Stimulated activated CD8-positive, alpha-beta memory T cell treated with anti-CD3 and anti-CD28 coated beads, Interleukin-15, amount 100 ng/mL, for 48 hours (primary cell): ENCODE measurements at places on chromosomes 11 and 22.

- DNase-seq, result no peak
Measured at GRCh38 chr11:129225190-129225589, 33.1 kb upstream of the ARHGAP32 start.

DNA sequence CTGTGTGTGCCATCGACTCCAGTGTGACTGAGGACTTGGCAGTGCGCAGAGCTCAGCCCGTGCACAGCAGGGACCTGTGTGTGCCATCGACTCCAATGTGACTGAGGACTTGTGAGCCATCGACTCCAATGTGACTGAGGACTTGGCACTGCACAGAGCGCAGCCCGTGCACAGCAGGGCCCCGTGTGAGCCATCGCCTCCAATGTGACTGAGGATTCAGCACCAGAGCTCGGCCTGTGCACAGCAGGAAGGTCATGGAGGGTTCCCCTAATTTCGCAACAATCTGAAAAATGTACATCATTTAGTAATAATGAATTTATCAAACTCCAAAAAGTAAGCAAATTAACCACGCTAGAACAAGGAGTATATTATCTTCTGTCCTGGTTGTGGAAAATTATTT, 348.3 kb upstream of the B3GAT1 start:
- no peak for DNase-seq

DNA sequence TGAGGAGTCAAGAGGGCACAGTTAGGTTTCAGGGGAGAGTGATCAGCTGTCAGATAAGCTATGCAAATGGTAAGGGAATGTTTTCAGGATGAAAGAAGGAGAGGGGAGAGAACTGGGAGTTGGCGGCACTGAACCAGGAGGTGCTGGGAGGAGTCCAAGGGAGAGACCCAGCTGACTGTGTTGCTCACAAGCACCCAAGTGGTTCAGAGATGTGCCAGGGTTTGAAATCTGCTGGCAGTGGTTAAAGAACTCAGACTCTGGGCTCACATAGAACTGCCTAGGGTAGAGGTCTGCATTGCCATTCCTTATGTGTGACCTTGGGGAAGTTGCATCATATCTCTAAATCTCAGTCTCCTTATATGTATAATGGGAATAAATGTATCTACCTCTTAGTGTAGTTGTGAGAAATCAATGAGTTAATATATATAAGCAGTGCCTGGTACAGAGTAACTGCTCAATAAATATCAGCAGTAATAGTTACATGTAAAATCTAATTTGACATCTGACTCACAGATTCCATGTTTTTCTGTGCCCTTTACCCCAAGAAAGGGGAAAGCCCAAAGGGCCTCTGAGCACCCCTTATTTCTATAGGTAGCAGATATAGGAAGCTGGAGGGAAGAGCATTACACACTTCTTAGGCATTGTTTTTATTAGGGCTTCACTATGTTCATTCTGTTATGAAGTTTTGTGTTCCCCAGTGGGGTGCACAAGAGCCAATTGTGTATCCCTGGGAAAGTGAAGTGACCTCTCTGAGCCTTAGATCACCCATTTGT, 66.9 kb upstream of the SESN3 start:
- DNase-seq, result no peak

GRCh38 chr22:26576026-26576680, 13.8 kb downstream of the TPST2 start:
- DNase-seq, result no peak

DNA sequence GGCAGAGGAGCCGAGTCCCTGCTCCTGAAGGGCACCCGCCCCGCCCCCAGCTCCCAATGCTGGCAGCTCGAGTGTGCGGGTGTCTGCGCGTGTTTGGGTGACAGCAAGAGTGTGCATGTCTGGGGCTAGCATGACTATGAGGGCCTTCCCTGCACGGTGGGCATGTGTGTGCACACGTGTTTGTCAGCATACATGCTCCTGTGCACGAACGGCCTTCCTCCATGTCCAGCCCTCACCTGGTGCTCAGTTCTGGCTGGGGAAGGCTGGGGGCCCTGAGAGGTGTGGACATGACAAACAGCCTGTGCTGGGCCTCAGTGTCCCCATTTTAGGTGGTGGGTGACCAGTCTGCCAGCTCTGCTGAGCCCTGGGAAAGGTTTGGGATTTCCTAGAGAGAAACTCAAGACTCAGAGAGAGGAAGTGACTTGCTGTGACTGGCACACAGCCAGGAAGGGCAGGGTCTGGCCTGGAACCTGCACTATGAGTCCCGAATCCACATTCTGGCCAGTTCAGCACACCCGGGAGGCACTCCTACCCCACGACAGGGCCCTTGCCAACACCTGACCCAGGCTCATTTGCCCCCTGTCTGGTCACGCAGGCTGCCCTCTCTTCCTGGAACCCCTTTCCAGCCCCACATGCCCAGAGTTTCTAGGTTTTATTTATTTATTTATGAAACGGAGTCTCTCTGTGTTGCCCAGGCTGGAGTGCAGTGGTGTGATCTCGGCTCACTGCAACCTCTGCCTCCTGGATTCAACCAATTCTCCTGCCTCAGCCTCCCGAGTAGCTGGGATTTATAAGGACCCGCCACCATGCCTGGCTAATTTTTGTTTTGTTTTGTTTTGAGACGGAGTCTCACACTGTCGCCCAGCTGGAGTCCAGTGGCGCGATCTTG, 3.3 kb upstream of the SHISA8 start:
- no peak for DNase-seq

GRCh38 chr11:17651681-17652080, 67.7 kb upstream of the MYOD1 start:
- no peak for DNase-seq

DNA sequence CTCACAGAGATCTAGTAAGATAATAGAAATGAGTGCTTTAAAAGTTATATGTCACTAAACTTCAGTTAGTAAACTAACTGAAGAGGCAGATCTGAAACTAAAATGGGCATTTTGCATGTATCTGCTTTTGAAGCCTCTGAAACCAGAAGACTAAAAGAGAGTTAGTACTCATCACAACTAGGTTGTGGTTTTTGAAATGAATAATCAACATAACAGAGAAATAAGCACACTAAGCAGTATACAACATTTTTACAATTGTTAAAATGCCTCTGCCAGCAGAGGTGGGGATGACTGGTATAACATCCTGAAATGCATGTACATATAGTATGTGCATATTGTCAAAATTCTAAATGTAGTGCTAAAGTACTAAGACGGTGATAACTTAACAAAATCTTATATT, 564.5 kb downstream of the DLG2 start:
- no peak for DNase-seq

GRCh38 chr11:18715476-18715875, 10.5 kb downstream of the IGSF22 start:
- DNase-seq, result no peak

- DNase-seq, result no peak
Measured at GRCh38 chr11:126658306-126659056, 303.0 kb downstream of the ST3GAL4 start.

- no peak for DNase-seq
Measured at GRCh38 chr11:76646882-76647534, 23.5 kb downstream of the LRRC32 start.

DNA sequence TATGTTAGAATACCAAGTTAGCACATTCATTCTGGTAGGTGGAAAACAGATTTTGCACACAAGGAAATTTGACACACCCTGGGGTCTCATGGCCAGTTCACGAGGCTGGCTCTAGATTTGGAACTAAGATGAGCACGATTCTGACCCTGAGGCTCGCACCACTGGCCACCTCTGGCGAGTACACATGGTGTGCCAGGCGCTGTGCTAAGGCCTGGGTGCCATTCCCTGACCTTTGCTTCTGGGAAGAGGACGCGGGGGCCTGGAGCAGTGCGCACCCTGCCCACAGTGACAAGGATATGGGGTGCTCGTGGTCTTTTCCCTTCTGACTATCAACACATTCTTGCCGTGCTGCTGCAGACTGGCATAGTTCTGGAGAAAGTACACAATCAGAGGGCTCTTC, 29.5 kb upstream of the DMC1 start:
- no peak for DNase-seq

DNA sequence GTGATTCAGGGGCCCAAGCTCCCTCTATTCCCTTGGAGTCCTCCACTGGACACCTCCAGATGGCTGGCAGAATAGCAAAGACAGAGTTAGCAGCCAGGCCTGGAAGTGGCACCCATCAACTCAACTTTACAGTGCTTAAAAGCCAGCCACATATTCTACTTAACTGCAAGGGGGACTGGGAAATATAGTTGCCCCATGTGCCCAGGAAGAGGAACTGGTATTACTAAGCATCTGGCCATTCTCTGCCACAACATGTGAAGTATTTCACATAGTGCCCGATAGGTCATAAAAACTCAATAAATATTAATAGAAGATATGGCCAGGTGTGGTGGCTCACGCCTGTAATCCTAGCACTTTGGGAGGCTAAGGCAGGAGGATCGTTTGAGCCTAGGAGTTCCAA, 5.5 kb upstream of the IL10RA start:
- DNase-seq, result no peak

GRCh38 chr11:60858731-60859464, 3.1 kb upstream of the PTGDR2 start:
- no peak for DNase-seq

DNA sequence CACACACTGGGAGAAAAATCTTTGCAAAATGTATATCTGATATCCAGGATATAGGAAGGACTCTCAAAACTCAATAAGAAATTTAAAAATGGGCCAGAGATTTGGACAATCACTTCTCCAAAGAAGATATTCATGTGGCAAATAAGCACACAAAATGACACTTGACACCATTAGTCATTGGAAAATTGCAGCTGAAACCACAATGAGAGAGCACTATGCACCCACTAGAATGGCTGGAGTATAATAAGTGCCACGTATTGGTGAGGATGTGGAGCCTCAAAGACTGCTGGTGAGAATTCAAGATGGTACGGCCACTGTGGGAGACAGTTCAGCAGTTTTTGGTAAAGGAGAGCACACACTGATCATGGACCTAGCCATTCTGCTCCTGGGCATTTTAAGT, 12.8 kb upstream of the OSBPL5 start:
- DNase-seq, result no peak

GRCh38 chr11:131938351-131938751, 567.9 kb downstream of the NTM start:
- DNase-seq, result no peak

GRCh38 chr11:12536566-12536965, 137.7 kb upstream of the TEAD1 start:
- no peak for DNase-seq

DNA sequence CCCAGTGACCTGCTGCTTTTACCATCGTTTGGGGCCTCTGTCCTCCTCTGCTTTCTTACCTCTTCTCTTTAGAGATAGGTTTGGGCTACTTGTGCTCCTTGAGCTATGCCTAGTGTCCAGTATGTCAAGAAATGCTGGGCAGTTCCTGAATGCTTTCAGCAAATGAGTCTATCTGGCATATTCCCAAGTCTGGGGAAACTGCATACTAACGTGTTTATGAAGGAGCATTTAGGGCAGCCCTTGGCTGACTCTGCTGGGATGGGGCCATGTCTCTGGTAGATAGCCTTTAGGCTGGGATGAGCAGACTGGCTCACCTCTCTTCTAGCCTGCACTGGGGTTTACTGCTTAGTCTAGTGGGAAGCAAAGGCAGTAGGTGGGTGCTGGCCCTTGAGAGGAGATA, 43.7 kb upstream of the SUSD2 start:
- no peak for DNase-seq

- no peak for DNase-seq
Measured at GRCh38 chr11:95708681-95709080, 80.9 kb downstream of the FAM76B start.

GRCh38 chr11:111654601-111655000, 52.4 kb downstream of the SIK2 start:
- no peak for DNase-seq

DNA sequence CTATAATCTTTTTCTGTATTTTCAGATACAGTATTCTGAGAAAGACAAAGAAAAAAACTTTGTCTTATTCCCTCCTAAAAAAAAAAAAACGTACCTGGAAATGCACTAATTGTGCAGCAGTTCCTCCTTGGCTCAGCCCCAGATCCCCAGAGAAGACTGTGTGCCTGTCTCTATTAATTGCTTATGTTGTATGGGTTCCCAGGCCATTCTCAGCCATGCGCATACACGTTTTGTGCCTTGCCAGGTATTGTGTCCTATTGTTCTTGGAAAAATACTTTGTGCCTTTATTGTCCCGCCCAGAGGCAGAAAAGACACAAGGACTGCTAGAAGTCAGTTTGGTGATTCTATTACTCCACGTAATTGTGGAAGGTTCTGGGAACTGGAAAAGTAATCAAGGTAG, 91.2 kb downstream of the PIWIL4 start:
- no peak for DNase-seq

- no peak for DNase-seq
Measured at GRCh38 chr11:101612481-101612880, 28.7 kb upstream of the TRPC6 start.

DNA sequence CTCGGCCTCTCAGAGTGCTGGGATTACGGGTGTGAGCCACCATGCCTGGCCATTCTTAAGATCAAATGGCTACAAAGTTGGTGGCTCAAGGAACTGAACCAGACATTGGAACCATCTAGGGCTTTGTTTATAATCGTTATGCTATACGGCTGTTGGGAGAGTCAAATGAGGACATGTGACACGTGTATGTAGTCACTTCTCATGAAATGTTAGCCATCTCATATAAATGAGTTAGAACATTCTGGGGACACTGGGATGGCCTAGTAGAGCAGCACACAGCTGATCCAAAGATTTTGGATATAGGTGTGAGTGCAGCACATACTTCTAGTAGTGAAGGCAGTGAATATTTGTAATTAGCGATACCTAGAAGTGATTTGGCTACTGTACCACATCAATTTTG, 6.6 kb upstream of the RBM4 start:
- no peak for DNase-seq

GRCh38 chr11:32187111-32187510, 96.2 kb downstream of the RCN1 start:
- DNase-seq, result no peak

DNA sequence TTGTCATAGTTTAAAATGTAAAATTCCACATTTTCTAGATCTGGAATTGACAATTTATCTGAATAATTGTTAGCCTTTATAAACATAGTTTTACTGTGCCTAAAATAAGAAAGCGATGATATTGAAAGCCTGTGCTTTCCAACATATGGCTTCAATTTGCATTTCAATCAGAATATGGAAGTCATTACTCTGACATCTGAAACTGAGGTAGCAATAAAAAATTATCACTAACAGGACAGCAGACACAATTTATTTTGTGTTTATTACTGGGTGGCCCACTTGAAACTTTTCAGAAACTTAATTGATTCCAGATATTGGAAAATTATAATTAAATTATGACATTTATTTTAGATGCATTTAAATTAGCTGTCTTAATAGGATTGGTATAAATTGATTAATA, 78.5 kb downstream of the TMEM135 start:
- DNase-seq, result no peak

DNA sequence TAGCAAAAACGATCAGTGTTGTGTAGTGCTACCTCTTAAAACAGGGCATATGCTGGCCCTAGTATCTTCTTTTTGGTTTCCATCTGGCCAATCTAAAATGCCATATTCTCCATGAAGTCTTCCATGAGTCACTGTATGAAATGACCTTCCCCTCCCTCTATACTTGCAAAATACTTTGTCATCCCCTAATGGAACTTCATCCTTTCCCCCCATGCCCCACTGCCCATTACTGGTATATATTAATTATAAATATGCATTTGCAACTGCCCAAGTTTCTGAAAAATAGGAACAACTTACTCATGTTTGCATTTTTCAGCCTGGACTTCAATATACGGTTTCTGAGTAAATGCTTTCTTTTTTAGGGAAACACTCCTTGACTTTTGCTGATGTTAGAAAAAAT, 4.5 kb downstream of the APIP start:
- DNase-seq, result no peak

- no peak for DNase-seq
Measured at GRCh38 chr22:45212306-45212709, 28.4 kb downstream of the KIAA0930 start.
